ENCODE measurements at places on chromosomes 5 and 9.
A peak's percentile ranks its signal among the peaks of the same experiment; 100 is the strongest.

DNA sequence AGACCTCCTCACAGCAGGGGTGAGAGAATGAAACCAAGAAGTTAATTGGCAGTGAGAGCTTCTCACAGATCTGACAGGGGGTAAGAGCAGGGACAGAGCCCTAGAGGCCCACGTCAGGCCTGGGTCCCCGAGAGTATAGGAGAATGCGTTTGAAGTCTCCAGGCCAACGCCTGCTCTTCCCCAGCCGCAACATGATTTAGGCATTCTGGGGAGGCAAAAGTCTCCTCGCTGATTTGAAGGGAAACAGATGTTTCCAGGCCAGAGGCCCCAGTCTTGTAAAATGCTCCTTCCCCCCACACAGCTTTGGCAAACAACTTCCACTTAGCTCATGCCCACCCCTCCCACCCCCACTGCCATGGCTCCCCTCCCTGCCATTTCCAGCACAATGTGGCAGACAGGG lies 239.2 kb upstream of the TRIM32 start:
- no peak for DNase-seq

DNA sequence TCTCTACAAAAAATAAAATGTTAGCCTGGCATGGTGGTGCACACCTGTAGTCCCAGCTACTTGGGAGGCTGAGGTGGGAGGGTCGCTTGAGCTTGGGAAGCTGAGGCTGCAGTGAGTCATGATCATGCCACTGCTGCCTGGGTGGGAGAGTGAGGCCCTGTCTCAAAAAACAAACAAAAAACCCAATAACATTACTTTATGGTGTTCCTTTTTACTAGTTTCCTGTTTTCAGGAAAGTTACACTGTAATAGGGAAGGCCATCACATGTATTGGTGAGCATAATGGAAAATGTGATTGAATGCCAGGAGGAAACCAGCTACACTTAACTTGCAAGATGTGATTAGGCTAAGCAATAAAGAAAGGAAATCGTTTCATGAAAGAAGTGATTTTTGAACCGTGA lies 42.7 kb downstream of the SV2C start:
- no peak for DNase-seq

DNA sequence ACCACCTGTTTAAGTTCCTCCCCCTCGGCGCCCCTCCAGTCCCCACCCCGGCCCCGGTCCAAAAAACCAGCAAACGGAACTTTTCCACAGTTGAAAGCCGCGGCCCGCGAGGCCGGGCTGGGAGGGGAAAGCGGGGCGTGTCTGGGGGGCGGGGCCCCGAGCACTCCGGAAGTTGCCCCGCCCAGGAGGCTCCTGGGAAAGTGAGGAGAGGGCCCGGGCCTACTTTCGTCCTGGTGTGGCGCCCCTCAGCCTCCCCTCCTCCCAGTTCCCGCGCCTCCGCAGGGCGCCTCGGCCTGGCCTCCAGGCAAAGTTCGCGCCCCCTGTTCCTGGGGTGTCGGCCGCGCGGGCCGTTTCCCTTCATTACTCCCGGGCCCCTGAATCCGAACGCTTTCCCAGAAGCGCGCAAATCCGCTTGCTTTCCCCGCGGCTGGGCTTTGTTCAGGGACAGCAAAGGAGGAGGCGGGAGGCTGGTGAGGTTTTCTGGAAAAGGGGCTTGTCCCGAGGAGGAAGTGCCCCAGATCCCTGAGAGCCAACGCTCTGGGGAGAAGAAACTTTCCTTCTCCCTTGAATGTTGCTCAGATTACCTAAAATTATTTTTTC lies 4.5 kb upstream of the DMRT3 start:
- DNase-seq: no peak

DNA sequence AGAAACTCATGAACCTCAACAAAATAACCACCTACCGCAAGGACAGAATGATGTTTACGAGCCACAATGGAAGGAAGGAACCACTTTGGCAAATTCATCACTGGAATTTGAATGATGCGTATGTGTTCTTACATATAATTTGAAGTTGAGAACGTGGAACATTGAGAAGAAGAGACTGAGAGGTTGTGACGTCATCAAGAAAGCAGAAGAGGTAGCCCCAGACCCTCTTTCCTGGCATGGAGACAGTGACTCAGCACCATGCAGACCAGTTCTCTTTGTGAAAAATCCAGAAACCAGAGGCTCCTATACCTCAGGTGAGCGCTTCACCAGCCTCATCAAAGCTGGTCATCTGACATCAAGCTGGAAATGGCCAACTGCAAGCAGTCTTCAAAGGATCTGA lies 124.5 kb downstream of the PDZD2 start:
- no peak for DNase-seq

DNA sequence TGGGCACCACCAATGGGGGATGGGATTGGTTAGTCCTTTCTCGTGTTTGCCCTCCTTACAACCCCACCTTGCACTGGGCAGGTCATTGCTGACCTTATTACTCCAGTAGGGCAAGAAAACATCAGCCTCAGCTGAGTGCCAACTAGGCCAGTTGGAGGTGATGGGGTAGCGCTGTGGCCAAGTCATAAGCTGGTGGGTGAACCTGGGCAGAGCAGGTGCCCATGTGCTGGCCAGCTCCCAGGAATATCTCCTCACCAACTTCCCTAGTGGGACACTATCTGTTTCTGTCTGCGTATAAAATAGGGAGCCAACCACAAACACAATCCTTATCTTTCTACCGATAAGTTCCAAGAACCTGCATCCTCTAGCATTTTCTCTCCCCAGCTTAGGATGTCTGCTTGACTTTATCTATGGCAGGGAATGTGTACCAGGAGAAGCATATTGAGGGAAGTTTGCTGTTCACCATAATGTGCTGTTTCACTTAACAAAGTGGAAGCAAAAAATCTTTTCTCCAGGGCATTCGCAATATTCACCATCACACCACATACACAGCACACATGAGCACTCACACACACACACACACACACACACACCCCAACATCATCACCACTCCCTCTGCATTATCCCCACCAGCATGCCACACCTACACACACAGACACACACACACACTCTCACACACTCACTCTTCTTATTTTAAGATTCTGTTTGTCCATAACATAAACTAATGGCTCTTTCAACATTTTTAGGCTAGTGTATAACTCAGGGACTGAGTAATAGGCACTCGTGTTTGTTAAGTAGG lies 390.0 kb downstream of the ENC1 start:
- no peak for DNase-seq

DNA sequence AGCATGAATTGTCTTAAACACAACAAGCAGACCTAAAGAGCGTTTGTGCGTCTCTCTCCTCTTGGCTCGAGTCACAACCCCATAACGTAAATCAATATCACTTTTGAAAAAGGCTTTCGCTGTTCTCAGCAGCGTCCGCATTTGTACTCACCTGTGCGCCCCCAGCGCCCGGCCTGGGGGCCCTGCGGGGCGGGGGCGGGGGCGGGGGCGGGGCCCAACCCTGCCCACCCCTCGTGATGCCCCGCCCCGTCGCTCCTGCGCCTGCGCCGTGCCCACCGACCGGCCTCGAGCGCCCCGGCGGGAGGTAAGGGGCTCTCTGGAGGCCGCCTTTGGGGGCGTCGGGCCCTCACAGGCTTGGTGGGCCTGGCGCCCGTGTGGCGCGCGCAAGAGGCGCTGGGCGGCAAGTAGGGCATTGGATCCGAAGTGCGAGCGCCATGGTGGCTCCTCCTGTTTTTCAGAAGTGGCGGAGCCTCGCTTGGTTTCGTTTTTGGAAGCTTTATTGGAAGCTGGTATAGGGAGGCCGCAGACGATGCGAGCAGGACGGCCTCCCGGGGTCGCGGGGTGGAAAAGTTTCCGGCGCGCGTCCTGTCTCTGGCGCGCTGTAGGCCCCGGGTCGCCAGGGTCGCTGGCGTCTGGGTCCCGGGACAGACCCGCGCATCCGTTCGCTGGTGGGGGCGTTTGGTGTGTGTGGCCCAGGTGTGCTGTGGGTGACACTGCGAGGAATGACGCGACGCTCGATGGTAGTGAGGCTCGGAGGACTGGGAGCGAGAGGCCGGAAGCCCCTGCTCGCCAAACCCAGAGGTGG lies at the start of gene STX17:
TSS of gene STX17 (plus strand) at position 252 of the 805 bp plus-strand sequence. CDS start 8,586 bp downstream, outside the sequence.
- peak; percentile 84 for DNase-seq

DNA sequence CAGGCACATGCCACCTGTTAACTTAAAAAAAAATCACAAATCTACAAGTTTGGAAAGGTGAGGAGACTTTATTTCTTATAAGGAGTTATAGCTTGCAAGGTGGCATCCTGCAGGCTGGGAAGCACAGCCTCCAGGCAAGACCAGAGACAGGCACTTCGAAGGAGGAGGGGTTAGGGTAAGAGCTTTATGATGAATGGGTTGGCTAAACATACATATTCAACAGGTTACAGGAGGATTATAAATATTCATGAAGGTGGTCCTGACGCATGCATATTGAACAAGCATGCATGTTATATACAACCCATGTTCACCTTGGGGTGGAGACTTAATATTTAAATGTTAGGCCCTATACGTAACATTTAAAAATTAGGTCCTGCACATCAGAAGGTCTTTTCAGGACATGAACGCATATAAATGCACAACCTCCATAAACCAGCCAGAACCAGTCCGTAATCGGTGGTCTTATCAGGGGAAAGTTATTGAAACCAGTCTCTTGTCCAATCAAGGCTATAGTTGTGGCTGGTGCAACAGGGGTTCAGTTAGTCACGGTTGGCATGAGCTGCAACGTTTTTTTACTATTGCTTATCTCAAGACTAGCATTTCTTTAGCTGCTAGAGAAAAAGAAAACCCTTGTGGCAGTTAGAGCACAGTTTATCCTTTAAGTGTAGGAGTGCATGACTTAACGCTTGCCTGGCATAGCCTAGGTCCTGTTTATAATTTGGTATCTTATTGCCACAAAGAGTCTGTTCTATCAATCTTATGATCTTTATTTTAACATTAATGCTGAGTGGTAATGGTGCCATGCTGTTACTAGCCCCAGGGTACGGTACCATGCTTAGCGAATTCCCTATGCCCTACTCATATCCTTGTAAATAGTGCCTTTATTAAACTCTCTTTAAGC lies 72.7 kb downstream of the C9orf57 start:
- no peak for DNase-seq

- no peak for DNase-seq
These were observed 71.0 kb downstream of the OSMR start for GRCh38 chr5:38916802-38917201.

DNA sequence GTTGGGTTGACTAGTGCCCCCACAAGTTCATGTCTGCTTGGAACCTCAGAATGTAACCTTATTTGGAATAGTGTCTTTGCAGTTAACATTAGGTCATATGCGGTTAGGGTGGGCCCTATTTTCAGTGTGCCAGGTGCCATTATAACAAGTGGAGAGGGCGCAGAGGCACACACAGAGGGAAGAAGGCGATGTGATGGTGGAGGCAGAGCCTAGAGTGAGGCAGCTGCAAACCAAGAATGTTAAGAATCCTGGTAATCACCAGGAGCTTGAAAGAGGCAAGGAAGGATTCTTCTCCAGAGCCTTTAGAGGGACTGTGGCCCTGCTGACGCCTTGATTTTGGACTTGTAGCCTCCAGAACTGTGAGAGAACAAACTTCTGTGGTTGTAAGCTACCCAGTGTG lies 10.9 kb downstream of the GPR107 start:
- DNase-seq: no peak

- DNase-seq: no peak
These were observed 303.9 kb downstream of the DMRT2 start for GRCh38 chr9:1354086-1354485.

- peak; percentile 46 for DNase-seq
These were observed 117.5 kb downstream of the ZNF608 start for GRCh38 chr5:124628721-124629596.

DNA sequence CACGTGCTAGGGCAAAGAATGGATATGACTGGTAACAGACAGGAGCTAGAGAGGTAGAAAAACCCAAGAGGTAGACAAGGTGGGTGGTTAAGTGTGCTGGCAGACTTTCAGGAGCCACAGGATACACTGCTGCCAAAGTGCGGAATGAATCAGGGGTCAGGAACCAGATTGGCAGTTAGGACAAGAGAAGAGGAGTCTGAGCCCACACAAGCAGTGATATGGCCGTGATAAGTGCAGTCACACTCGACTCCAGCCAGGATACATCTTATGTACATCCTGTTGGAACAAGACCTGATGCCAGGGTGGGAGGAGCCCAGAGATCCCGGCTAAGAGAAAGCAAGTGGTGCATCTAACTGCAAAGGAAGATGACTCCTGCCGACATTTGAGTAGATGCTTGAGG lies 10.0 kb downstream of the SLIT3 start:
- no peak for DNase-seq

- no peak for DNase-seq
These were observed 429.5 kb downstream of the TLE1 start for GRCh38 chr9:81259896-81260295.

- DNase-seq: no peak
These were observed 34.3 kb upstream of the PPP2R2B start for GRCh38 chr5:146912874-146913273.

- DNase-seq: no peak
These were observed 37.5 kb downstream of the RBM27 start for GRCh38 chr5:146240951-146241350.

GRCh38 chr5:6029811-6030271 lies 348.5 kb downstream of the MED10 start:
- no peak for DNase-seq

DNA sequence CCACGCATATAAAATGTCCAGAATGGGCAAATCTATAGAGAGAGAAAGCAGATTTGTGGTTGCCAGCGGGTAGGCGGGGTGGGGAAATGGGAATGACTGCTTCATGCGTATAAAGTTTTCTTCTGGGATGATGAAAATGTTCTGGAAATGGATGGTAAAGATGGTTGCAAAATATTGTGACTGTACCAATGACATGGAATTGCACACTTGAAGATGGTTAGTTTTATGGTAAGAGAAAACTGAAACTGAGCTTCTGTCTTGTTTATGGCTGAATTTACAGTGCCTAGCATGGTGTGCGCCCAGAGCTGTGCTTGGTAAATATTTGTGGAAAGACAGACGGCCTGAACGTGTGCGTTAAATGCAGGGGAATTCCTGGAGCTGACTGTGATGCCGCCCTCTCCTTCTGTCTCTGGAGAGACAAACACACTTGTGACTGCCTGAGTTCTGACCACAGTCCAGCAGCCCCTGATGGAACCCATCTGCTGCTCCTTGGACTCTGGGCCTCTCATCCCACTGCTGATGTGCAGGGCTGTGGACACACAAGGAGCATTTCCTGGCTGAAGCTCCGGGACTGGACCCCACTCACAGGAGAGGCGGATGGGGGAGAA lies 8.6 kb upstream of the PTGES start:
- DNase-seq: no peak

DNA sequence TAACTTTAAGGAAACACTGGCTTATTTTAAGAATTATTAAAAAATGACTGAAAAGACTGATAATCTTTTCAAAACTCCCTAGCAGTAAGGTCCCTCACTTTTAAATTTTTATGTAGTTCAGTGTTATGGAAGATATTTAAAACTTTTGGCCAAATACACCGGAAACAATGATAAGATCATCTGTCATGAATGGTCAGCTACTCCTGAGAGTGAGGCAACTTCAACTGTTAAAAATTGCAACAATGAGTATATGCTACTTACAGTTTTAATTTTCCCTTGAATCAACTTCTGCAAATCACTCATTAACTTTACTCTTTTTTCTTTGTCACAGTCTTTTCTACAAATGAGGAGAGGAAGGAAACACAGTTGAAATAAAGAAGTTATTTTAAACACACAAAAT lies 10.8 kb downstream of the PUM3 start:
- no peak for DNase-seq

- no peak for DNase-seq
These were observed 780.7 kb downstream of the NR2F1-AS1 start for GRCh38 chr5:92800365-92800764.

Measured in tibial artery (tissue), 4 donors.